Esophagus squamous epithelium (tissue), 5 donors: ENCODE measurements at places on chromosomes 4 and X. TPM values are rescaled to one million over a fixed set of nuclear protein-coding genes. Genes with fewer than 3 reads are reported as not detected.

The ELF4 gene
- 11.5 TPM for total RNA-seq

The GYPE gene
- total RNA-seq: not detected

The BTC gene
- 2.1 TPM for total RNA-seq

The TCEAL5 gene
- 0.38 TPM for total RNA-seq

The GLRA2 gene
- total RNA-seq: not detected

The ERCC6L gene
- 4.5 TPM for total RNA-seq

The BEND4 gene
- total RNA-seq: under 0.01 TPM

The P2RY4 gene
- not detected for total RNA-seq

The NDP gene
- not detected for total RNA-seq

The EGF gene
- total RNA-seq: 0.26 TPM

The GPC3 gene
- total RNA-seq: not detected

The GSX2 gene
- total RNA-seq: not detected

The REELD1 gene
- total RNA-seq: not detected

The NAA11 gene
- not detected for total RNA-seq

The LNX1 gene
- total RNA-seq: 41.0 TPM

The IL15 gene
- total RNA-seq: 5.9 TPM
